ENCODE measurements at places on chromosomes 4 and X.

- DNase-seq: no peak
These were observed 48.5 kb downstream of the TSPAN5 start for GRCh38 chr4:98609934-98610333.

GRCh38 chrX:70527610-70528345 lies 83.1 kb downstream of the DLG3 start:
- no peak for DNase-seq

GRCh38 chr4:7291372-7292114 lies 99.2 kb downstream of the SORCS2 start:
- no peak for DNase-seq

DNA sequence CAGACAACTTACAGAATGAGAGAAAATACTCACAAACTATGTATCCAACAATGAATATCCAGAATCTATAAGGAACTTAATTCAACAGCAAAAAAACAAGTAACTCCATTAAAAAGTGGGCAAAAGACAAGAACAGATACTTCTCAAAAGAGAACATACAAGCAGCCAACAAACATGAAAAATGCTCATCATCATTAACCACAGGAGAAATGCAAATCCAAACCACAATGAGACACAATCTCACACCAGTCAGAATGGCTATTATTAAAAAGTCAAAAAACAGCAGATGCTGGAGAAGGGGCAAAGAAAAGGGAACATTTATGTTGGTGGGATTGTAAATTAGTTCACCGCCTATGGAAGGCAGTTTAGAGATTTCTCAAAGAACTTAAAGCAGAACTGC lies 150.3 kb downstream of the FGF16 start:
- no peak for DNase-seq
